ENCODE measurements at places on chromosomes 13 and 19. TPM values are rescaled to one million over a fixed set of nuclear protein-coding genes. Genes with fewer than 3 reads are reported as not detected.
A peak's percentile ranks its signal among the peaks of the same experiment; 100 is the strongest.

GRCh38 chr19:52492201-52492993 is 35.1 kb upstream of the ZNF808 start:
- H3K36me3 ChIP-seq: no peaks in the 10 kb centered on the region
- no peak overlapping the region for H3K4me3 ChIP-seq
- H3K27me3 ChIP-seq: no peaks in the 10 kb centered on the region
- H3K27ac ChIP-seq: no peak overlapping the region
- DNase-seq: peak; percentile 79

DNA sequence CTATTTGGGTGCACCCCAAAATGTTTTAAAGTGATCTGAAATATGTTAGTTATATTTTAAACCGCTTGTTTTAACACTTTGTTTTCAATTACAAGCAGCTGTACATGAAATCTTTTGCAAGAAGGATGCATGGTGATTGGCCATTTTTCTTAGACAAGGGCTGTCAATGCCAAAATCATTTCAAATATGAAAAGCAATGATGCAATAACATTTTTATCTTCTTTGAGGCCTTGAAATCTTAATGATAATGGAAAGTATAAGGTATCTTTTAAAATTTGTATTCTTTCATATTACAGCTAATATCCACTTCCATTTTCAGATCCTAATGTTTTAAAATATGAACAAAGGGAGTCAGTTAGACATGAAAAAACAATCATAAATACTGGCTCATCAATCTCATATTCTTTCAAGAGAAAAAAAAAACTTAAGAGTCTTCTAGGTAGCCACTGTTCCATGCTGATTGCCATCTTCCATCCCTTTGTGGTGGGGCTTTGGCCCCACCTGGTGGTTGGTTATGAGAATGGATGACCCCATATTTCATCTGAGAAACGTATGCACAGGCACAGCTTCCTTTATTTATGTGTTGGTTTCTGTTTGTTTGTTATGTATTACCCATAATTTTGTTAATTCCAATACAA is 330.3 kb upstream of the MIR17HG start:
- no peaks in the 10 kb centered on the region for H3K4me1 ChIP-seq
- H3K27ac ChIP-seq: no peak overlapping the region
- H3K36me3 ChIP-seq: no peaks in the 10 kb centered on the region
- peak; percentile 34 for DNase-seq
- no peaks in the 10 kb centered on the region for H3K27me3 ChIP-seq
- no peak overlapping the region for H3K4me3 ChIP-seq

GRCh38 chr13:112716841-112717520 is 27.1 kb downstream of the ATP11A start:
- no peak overlapping the region for H3K4me3 ChIP-seq
- DNase-seq: no peak
- H3K27me3 ChIP-seq: no peaks in the 10 kb centered on the region
- no peaks in the 10 kb centered on the region for H3K4me1 ChIP-seq
- no peak overlapping the region for H3K27ac ChIP-seq

GRCh38 chr13:20825477-20825875 is 51.7 kb upstream of the EEF1AKMT1 start:
- no peak for DNase-seq
- no peak overlapping the region for H3K27ac ChIP-seq
- H3K4me3 ChIP-seq: no peak overlapping the region
- no peaks in the 10 kb centered on the region for H3K27me3 ChIP-seq

GRCh38 chr19:54268936-54269335 is 11.9 kb upstream of the LILRB5 start:
- no peak for DNase-seq
- H3K4me3 ChIP-seq: no peak overlapping the region
- H3K4me1 ChIP-seq: no peaks in the 10 kb centered on the region
- no peaks in the 10 kb centered on the region for H3K27me3 ChIP-seq
- H3K27ac ChIP-seq: no peak overlapping the region

Gene ZNF738
- polyA plus RNA-seq: 3.1 TPM

Data from kidney (tissue), 22 donors.